ENCODE measurements at places on chromosomes 1 and 21.

DNA sequence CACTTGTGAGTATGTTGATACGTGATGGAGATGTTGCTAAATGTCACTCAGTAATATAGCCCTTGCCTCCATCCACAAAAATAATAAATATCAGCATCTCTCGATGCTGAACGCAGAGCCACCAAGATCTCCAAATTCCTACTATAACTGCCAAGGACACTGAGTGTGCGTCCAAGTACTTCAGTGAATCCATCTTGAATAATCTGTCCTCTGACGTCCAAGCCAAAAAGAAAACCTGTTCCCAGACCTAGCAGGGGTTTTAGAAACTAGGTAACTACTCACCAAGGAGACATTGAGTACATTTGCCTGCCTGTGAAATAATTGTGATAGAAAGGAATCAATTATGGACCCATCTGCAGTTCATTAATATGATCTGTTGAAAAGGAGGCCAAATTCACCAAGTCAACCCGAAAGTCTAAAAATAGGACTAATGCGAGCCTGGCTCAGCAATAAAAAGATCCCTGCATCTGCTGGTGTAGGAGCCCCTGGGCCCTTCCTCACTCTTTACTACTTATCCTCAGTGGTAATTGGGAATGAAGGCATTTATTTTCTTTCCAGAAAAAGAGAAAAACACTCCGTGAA, 226.9 kb upstream of the IRF2BP2 start:
- no peak for DNase-seq

DNA sequence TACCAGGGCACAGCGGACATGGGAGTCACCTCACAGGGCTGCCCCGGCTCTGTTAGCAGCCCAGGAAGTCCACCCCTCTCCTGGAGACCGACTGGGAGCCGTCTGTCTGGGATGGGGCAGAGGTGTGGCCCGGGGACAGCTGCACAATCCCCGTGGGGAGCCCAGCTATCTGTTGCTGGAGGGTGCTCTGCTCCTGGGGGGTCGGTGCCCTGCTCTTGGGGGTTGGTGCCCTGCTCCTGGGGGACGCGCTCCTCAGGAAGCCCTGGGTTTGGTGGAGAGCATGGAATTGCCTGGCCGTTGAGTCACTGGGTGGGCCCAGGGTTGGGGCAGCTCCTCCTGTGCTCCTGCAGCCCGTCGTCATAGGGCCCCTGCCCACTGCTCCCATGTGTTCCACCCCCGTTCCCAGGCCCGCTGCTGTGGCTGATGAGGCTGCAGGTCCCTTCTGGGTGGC, 39.3 kb downstream of the AGPAT3 start:
- no peak for DNase-seq

DNA sequence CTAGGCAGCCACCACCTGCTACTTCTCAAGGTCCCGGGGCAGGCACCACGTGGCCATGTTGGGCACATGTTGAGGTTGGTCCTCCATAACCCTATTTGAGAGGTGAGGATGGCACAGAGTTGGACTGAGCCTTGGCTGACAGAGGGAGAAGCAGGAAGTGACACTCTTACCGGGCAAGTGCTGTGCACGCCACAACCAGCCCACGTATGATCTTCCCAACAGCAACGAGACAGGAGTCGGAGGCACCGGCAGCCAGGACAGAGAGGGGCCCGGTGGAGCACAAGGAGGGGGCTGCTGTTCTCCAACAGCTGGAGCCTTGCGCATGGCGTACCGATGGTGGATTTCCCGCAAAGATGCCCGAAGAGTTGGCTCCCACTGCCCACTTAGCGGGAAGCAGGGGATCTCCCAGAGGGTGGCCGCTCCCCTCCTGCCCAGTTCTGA, 3.4 kb downstream of the CLEC20A start:
- no peak for DNase-seq

- no peak for DNase-seq
Observed at GRCh38 chr1:2628191-2628932, 4.5 kb downstream of the MMEL1 start.

GRCh38 chr1:58515794-58516401, 30.6 kb downstream of the OMA1 start:
- peak; percentile 36 for DNase-seq

GRCh38 chr1:247054992-247055415, 23.6 kb downstream of the ZNF670 start:
- DNase-seq: no peak

DNA sequence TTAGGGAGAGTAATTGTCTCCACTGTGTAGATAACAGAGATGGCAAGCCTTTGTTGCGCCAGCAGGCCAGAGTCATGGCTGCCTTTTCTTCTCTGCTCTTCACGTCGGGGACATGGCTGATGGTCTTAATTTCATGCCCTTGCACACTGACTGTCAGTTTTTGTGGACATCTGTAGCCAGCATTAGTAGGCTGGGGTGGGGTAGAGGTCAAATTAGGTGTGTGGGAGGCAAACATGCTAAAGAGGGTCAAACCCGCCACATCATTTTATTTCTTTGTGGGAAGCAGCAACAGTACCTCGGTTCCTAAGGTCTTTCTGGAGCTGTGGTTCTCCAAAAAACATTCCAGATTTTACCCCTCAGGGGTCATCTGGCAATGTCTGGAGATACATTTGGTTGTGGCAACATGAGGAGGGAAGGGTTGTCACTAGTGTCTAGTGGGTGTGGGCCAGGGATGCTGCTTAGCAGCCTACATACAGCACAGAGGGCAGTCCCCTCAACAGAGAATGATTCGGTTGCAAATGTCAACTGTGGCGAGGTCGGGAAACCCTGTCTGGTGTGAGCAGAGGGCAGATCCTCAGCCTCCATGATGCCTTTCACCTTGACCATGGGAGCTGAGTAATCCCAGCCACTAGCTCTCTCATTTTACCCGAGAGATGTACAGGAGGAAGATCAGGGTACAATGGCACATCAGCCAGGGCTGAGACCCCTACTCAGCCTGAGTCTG, 14.7 kb downstream of the RUNX1 start:
- DNase-seq: no peak

GRCh38 chr1:109816175-109816811, 52.6 kb upstream of the EPS8L3 start:
- DNase-seq: no peak

DNA sequence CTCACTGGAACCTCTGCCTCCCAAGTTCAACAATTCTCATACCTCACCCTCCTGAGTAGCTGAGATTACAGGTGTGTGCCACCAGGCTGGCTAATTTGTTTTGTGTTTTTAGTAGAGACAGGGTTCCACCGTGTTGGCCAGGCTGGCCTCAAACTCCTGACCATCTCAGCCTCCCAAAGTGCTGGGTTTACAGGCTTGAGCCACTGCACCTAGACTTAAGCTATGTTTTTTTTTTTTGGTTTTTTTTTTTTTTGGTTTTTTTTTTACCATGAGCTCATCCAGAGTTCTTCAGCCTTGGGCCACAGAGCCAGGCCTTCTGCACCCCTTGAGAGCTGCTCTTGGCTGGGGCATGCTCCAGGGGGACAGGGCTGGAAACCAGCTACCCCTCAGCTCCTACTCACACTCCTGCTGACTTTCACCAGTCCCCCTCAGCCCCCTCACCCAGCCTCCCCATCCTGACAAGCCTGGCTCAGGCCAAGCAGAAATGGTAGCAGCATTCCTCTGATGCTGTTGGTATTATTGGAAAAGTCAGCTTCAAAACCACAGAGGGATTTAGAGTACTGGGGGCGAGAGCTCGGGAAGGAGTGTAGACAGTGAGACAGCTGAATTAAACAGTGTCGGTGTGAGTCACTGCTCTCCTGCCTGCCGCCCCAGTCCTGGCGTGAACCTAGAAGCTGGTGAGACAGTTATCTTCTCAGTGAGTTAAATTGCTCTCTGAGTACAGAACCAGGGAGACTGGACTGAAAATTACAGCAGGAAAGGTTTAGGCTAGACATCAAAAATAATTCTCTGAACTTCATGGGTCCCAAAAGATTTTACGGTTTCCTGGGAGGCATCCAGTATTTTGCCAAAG, 63.7 kb downstream of the NAV1 start:
- DNase-seq: no peak

DNA sequence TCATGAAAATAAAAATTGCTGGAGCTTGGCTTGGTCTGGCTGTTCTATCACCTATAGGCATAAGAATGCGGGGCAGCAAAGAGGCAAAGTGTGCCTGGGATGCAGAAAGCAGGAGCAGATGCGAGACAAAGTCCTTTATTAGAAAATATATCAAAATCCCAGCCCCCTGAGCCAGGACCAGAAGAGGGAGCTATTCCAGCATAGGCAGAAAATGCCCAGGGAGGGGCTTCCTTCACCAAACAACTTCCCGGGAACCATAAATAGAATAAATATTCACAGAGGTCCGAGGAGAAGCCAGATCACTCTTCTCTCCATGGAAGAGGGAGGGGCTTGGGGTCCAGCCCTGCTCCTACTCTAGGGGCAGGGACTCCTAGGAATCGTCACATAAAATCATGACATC, 5.0 kb downstream of the PPOX start:
- DNase-seq: no peak

DNA sequence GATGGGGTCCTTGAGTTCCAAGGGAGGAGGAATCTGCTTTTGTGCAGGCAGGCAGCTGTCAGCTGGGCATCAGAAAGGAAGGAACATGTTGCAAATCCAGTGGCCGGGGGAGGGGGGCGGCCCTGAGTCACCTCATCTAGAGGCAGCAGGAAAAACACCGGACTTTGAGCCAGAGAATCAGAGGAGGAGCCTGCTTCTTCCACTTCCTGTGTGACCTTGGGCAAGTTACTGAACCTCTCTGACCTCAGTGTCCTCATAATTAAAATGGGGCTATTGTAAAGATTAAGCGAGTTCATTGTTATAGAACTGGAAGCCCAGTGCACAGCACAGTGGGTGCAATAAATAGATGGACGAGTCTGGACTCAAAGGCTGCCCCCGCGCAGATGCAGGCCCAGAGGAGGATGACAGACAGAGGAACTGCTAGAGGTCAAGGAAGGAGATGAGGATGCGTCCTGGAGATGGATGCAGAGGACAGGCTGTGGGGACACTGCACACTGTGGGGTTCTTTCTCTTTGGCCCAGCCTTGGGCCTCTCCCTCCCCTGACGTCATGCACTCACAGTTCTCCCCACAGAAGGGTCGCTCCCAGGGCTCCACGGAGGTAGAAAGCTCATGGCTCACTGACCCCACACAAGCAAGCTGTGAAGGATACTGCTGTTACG, 714.3 kb downstream of the MATN1 start:
- no peak for DNase-seq

DNA sequence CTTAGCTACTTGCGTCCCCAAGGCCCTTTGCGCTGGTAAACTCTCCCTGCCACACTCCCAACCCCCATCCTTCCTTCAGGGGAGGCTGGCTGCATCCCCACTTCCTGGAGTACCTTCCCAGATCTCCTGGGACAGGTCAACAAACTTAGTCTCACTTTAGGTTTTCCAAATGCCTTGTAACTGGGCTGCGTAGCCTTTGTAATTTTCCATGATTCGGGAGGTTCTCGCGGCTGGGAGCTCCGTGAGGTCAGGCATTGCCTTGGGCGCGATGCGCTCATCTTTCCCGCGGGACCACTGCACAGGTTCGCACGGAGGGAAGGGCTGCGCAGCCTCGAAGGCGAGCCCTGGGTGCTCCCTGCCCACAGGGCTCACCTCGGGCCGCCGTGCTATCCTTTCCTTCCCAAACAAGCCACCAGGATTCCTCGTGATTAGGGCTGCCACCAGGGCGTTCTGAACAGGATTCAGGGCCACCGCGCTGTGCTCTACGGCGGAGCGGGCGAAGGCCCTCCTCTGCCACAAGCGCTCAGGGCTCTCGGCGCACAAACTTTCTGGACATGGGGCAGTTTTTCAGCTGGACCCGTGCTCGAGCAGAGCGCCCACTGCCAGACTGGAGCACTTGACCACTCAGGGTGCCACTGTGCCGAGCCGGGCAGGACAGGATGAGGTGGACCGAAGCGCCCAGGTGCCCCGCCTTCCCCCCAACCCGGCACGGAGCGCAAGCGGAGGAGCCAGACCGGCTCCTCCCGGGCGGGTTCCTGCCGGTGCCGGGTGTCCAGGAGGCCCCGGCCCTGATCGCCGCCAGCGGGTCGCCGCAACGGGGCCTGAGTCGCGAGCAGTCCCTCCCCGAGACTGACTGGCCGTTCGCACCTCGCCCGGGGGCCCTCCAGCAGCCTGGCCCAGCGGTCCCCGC, 1.1 kb downstream of the TMPRSS2 start:
- DNase-seq: no peak

DNA sequence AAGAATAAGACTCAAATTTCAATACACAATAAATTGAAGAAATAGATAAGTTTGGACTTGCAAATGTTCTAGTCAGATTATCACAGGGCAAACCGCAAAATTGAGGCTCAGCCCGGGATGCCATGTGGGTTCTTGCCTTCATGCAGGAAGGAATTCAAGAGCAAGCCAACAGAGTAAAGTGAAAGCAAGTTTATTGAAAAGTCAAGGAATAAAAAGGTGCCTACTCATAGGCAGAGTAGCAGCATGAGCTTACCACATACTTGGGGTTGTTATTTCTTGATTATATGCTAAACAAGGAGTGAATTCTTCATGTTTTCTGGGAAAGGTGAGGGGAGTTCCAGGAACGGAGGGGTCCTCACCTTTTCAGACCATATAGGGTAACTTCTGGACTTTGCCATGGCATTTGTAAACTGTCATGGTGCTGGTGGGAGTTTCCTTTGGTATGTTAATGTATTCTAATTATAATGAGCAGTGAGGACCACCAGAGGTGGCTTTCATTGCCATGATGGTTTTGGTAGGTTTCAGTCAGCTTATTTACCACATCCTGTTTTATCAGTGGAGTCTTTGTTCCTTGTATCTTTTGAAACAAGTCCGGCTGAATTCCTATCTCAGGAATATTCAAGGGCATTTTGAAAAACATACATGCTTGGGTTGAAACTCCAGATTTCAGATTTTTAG, 2.0 kb upstream of the OR2AK2 start:
- no peak for DNase-seq

- no peak for DNase-seq
Observed at GRCh38 chr1:66704177-66704875, 47.9 kb upstream of the DYNLT5 start.

Measured in right renal cortex interstitium (tissue), 3 donors.